ENCODE measurements at places on chromosomes 4 and X.

DNA sequence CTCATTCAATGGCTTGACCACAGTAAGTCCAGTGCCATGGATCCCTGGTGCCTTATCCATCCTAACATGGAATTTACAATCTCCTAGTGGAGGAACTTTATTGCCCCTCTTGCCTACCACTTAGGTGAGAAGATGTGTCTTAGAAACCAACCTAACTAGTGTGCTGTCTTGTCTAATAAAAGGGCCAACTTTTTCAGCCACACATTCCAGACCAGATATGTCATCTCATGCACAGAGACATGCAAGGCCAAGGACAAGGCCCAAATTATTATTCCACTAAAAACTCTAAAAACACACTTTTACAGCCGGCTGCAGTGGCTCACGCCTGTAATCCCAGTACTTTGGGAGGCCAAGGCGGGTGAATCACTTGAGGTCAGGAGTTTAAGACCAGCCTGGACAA is 10.6 kb upstream of the PRDX4 start:
- no peak for DNase-seq

DNA sequence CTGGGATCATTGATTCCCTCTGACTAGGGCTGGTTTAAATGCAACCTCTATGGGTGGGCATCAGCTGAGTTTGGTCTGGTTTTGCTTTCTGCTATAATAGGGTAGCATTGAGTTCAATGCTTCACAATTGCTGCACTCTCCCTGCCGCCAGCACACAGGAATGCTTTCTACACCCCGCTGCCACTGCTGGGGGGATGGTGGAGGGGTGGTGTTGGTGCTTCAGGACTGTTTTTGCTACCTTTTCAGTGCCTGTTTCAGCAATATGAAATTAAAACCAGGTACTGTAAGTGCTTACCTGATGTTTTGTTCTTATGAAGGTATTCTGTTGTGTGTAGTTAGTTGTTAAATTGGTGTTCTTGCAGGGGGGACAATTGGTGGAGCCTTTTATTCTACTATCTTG is 67.7 kb downstream of the GNL3L start:
- DNase-seq = no peak

GRCh38 chr4:157128395-157128794 is 52.4 kb downstream of the GLRB start:
- DNase-seq = no peak

DNA sequence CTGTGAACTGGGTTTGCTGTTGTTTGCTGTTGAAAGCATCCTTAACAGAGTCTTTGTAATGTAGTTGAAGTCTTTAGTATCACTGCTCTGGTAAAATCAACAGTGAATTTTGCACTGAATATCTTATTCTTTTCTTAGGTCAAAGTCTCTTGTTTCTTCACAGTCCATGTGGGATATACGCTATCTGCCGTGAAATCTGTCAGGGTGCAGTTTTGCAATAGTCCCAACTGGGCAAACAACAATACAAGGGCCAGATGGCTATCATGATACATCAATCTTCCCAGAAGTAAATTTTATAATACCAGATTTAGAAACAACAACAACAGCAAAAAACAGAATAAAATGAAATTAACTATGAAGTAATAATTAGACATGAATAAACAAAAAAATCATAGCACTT is 123.5 kb downstream of the PPARGC1A start:
- no peak for DNase-seq

DNA sequence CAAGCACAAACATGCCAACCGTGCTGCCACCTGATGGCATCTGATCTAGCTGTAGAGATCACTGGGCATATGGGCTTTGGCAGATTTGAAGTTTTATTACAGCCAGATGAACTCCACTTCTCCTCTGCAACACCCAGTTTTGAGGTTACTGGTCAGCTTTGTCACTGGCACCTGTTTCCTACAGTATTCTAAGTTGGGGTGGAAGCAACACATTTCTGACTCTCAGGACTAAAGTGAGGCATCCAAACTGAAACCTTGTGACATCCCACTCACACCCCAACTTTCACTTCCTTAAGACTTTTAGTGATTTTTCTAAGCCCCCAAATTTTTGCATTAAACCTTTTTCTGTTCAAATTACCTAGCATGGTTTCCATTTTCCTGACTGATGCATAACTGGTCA is 115.1 kb upstream of the PCDH18 start:
- no peak for DNase-seq

GRCh38 chrX:126237524-126237923 is 71.4 kb upstream of the DCAF12L2 start:
- DNase-seq = no peak

- DNase-seq = peak; percentile 52
Observed at GRCh38 chrX:139446832-139447231, 83.7 kb upstream of the F9 start.

- DNase-seq = no peak
Observed at GRCh38 chr4:137067735-137068134, 464.6 kb downstream of the PCDH18 start.

All from sigmoid colon (tissue), 7 donors.